Renal cortex interstitium (tissue), 15 donors: ENCODE measurements at places on chromosomes 16 and 17. TPM values are rescaled to one million over a fixed set of nuclear protein-coding genes. Genes with fewer than 3 reads are reported as not detected.

DNA sequence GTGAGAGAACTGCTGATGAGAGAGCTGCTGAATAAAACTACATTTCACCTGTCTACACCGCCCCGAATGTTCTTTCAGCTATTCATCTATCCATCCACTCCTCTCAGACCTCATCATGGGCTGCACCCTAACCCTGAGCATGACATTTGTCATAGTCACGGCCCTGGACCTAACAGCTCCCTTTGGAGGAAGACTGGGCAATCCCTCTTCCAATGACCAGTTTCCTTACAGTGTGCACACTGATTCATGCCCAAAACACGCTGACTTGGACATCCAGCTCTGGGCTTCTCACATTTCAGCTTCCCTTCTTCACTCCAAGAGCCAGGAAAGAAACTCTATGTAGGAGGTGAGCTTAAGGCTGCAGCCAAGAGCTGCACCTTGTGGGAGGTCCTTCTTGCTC, 41.8 kb upstream of the ARL4D start:
- no peak for DNase-seq

The PLCG2 gene
- 33.5 TPM for polyA plus RNA-seq

- DNase-seq, result no peak
Measured at GRCh38 chr17:77768248-77768852, 190.2 kb upstream of the TNRC6C start.

- no peak for DNase-seq
Measured at GRCh38 chr17:67041941-67042899, 2.1 kb upstream of the CACNG1 start.

The CTRB1 gene
- polyA plus RNA-seq, result not detected

The RAB26 gene
- 2.6 TPM for polyA plus RNA-seq

The PRKCB gene
- polyA plus RNA-seq, result 4.1 TPM

DNA sequence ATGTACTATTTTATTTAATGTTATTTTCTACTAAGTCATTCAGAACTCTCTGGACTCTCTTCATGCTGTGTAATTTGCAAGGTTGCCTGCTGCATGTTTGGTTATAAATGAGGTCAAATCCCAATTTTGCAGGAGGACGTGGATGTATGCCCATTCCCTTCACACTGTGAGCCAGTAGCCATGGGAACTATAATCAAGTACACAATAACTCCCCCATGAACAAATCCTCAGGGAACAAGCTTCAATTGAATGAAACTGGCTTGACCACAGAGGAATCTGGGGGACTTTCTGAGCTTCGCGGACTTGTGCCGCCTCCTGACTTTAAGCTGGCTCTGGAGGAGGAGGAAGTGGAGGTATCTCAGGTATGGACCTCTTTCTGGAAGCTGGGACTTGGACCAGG, 14.6 kb upstream of the KCTD13 start:
- no peak for DNase-seq

DNA sequence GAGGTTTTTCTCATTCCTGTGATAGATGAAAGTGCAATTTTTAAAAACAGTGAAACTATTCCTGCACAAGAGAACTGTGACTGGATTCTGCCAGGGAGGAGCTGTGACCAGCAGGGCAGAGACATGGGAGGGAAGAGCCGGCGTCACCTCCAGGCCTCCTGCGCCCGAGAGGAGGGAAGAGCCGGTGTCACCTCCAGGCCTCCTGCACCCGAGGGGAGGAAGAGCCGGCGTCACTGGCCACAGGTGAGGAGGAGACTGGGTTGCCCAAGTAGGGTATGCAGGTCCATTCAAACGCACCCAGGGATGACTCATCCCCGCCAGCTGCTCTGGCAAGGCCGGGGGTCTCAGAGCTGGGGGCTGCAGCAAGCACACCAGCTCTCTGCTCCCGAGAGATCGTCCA, 56.7 kb downstream of the METRNL start:
- DNase-seq, result no peak

GRCh38 chr17:68993112-68993511, 37.9 kb upstream of the ABCA8 start:
- no peak for DNase-seq

The CHST5 gene
- 0.70 TPM for polyA plus RNA-seq

GRCh38 chr16:14351647-14352046, 278.4 kb downstream of the PARN start:
- DNase-seq, result no peak

The OR4D1 gene
- not detected for polyA plus RNA-seq

DNA sequence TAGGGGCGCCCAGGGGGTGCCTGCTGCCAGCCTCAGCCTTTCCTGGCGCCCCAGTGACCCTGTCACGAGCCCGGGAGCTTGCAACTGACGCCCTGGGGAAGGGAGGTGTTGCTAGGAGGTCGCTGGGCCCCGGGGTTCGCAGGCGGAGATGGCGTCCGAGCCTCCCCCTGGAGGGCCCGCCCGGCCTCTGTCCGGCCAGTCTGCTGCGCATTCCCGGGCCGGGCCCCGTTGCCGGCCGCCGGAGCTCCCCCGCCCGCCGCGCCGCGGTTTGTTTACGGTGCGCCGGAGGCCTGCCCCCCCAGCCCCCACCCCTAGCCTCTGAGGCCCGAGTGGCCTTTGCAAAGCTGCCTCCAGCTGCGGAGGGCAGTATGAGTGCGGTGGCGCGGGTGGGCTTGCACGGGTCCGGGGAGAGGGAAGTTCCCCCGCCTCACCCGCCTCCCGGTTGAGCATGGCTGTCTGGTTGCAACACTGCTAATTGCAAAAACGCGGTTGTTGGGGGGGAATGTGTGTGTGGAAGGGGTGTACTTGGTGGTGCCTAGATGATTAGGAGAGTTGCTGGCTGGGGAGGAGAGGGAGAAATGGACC, 514 bp downstream of the THRA start:
- DNase-seq, result no peak

- no peak for DNase-seq
Measured at GRCh38 chr16:66569131-66569530, 2.9 kb downstream of the CMTM1 start.
